Endothelial cell of umbilical vein (primary cell): ENCODE measurements at places on chromosomes 6 and 20. TPM values are rescaled to one million over a fixed set of nuclear protein-coding genes. Genes with fewer than 3 reads are reported as not detected.

DNA sequence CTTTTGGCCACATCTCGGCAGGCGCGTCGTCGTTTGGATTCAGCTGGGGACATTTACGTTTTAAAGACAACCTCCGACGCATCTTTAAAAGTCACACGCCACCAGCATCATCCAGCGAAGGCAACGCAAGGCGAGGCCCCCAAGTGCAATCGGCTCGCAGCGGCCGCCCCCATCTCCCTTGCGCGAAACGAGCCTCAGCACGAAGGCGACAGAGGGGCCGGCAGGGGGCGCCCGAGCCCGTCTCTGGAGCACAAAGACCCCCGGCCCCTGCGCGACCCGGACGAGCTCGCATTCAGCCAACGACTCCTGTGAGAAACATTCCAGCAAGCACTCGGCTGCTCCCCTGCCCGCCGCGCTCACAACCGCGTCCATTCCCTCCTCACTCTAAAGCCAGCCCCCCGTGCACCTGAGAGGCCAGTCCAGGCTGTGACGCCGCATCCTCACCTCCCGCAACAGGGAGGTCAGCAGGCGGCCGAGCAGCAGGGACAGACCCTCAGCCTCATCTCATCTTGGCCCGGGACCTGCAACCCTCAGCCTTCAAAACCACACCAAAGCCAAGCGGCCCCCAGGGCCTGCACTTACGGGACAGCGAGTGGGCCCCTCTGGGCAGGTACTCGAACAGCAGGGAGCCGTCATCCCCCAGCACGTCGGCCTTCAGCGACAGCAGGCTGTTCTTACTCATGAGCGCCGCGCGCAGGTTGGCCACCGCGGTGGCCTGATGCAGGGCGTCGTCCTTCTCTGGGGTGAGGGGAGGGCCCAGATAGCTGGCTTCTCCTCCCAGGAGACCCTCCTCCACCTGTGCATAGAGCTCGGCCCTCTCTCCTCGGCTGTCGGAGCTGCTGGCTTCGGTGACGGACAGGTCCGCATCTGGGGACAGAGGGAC, 35.8 kb downstream of the SLC2A4RG start:
- peak; percentile 60 for DNase-seq

DNA sequence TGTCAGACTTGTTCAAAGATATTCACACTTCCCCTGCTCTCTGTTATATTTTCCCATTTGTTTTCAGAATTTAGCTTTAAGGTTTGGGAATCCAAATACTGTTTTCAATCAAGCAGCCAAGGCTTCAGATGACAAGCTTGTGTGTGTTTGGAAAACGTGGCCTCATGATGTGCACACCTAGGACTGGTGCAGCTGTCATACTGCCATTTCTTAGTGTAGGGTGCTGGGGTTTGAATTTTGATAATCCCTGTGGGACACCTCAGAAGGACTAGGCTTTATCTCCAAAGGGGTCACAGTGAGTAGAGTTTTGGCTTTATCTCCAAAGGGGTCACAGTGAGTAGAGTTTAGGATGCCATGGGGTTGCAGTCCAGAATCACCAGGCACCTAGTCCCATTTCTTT, 65.3 kb upstream of the JAG1 start:
- DNase-seq, result no peak

- DNase-seq, result no peak
Observed at GRCh38 chr6:72636786-72637185, 14.9 kb downstream of the KCNQ5 start.

TRIM38 gene
- 4.6 and 5.1 TPM in 2 replicates for polyA plus RNA-seq

TREML4 gene
- polyA plus RNA-seq, result not detected in 2 replicates

TBC1D20 gene
- 33.3 and 36.1 TPM in 2 replicates for polyA plus RNA-seq
